HS-5 (cell line): ENCODE measurements at places on chromosomes 6 and 20.

- DNase-seq, result no peak
Measured at GRCh38 chr6:166344240-166344639, 1.9 kb upstream of the SFT2D1 start.

- DNase-seq, result no peak
Measured at GRCh38 chr20:46323557-46323956, 15.3 kb upstream of the CDH22 start.

DNA sequence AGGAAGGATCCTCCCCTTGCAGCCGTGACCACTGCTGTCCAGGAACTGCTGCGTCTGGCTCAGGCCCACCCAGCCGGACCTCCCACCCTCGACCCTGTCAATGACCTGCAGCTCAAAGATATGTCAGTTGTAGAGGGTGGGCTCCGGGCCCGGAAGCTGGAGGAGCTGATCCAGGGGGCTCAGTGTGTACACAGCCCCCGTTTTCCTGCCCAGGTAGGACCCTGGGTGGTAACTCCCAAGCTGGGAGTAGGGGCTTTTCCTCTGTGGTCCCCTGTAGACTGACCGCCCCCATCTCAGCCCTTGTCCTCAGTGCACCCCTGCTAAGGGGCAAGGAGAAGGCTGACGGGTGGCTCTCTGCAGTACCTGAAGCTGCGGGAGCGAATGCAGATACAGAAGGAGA is 3.6 kb downstream of the DXO start:
- no peak for DNase-seq

DNA sequence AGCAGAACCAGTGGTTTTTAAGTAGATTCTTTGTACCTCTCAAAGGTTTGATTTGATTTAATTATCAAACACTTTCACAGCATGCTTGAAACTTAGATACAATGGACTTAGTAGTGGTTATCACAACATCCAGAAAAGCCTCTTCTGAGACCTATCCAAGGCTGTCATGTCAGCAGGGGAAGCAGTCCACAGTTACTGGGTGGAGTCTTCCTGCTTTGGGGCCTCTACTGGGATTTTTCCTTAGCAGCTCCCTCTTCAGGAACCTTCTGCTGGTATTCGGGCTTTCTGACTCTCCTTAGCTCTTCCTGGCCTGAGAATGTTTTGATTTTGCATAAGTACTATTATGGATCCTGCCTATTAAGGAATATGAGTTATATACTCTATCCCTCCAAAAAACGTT is 36.0 kb downstream of the ARFGEF2 start:
- no peak for DNase-seq

DNA sequence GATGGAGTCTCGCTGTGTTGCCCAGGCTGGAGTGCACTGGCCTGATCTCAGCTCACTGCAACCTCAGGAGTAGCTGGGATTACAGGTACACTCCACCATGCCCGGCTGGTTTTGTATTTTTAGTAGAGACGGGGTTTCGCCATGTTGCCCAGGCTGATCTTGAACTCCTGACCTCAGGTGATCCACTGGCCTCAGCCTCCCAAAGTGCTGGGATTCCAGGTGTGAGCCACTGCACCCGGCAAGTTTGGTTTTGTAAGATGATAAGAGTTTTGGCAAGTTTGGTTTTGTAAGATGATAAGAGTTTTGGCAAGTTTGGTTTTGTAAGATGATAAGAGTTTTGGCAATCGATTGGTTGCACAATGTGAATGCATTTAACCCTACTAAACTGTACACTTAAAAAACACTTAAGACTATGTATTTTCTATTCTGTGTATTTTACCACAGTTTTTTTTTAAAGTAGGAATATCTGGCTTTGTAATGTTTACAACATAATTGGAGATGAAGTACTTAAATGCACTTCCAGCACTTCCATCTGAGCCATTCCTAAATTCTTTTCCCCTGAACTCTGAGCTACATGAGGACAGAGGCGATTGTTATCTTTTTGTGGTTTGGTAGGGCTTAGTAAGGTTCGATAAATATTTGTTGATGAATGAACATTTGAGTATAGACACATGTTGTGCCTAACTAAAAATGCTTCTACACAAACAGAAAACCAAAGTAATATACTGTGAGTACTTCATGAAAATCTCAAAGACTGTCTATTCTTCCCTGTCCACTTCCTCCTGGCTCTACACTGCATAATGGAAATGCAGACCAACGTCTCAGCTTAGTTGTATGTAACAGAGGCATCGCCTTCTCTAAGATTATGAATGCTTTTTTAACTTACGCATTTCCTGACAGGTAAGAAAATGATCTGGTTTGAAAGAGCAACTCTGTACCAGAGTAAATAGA is 18.8 kb downstream of the SAMHD1 start:
- no peak for DNase-seq

- no peak for DNase-seq
Measured at GRCh38 chr20:1281279-1282057, 15.4 kb downstream of the SNPH start.

DNA sequence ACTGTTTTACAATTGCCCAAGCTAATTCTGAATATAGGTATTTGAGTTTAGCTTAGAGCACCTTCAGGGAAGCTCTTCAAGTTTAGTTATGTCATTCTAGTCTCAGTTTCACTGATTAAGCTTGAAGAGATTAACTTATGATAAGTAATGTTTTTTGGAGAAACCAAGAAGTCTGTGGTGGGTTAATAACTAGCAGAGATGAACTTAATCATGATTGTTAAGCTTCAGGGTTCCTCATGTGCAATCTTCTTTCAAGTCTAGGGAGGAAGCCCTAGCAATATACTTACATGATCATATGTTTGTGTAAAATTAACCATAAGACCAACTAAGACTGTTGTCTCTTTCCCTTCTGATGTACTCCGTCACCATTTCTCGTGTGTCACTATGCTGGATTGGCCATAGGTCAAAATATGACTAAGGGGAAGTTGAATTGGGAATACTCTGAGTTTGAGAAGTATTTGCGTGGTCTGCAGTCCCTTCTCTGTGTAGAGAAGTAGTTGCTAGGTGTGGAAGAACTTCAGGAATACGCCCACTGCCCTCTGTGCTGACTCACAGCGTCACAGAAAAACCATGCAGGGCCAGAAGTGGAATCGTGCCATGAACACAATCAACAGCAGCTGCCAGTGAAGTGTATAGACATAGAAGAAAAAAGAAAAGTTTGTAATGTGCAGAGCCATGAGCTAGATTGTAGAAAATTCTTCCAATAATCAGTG is 88.3 kb downstream of the SH3BGRL2 start:
- DNase-seq, result peak; percentile 11

DNA sequence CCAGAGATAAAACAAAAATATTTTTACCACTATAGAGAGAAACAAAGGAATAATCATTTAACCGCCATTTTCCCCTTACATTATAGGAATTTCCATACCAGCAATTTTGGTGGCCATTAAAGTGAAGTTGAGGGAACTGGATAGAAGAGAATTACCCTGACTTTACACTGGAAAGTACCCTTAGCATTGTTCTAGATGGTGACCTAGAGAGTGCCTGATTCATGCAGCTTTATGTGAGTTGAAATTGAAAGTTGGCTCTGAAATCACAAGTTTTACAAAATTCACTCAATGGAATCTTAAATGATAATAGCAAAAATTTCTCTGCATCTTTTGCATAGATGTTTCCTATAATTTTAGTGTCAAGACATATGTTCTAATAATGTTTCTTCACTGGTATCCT is 55.7 kb upstream of the PREP start:
- DNase-seq, result no peak

DNA sequence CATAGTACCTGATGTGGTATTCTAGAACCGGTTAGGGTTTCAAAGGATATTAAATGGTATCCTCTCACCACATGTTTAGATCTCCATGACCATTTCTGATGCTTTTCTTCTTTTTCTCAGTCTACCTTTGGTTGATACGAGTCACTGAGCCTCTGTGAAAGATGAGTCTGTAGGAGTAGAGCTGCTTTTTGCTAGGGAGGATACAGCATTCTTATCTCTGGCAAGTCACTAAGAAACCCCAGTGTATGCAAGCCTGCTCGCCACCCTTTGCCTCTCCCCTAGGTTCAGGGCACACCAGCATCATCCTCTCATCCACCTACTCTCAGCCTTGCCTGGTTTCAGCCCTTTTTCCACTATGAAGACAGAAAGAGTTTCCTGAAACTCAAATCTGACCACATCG is 89.9 kb downstream of the MTFR2 start:
- no peak for DNase-seq

- no peak for DNase-seq
Measured at GRCh38 chr20:11734431-11734830, 183.3 kb upstream of the BTBD3 start.

GRCh38 chr20:17972121-17972520 is 3.3 kb downstream of the MGME1 start:
- no peak for DNase-seq

- no peak for DNase-seq
Measured at GRCh38 chr6:41576667-41577066, 30.5 kb downstream of the FOXP4 start.

- no peak for DNase-seq
Measured at GRCh38 chr6:136108361-136108945, 141.7 kb downstream of the MTFR2 start.
